Stimulated activated CD8-positive, alpha-beta memory T cell treated with anti-CD3 and anti-CD28 coated beads, Interleukin-4, amount 100 ng/mL, for 1 hour (primary cell): ENCODE measurements at places on chromosomes 5 and 9.

DNA sequence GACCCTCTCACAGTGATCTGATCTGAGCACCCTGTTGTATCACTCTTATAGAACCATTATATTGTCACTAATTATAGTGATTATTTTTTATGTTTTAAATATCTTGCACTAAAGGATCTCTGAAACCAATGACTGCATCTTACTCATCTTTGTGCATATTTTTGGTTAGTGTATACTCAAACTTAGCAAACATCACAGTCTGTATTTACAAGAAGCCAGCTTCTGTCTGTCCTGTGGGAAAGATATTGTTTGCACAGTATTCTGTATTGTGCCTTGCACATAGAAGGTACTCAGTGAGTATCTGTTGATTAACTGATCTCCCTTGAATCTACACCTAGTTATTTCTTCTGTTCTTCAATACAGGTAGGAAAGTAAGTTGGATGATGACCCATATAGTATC lies 131.5 kb downstream of the PAM start:
- no peak for DNase-seq

- DNase-seq, result no peak
Measured at GRCh38 chr5:1749346-1750124, 50.1 kb downstream of the MRPL36 start.

GRCh38 chr5:1033606-1034420 lies 25.2 kb downstream of the NKD2 start:
- DNase-seq, result no peak

DNA sequence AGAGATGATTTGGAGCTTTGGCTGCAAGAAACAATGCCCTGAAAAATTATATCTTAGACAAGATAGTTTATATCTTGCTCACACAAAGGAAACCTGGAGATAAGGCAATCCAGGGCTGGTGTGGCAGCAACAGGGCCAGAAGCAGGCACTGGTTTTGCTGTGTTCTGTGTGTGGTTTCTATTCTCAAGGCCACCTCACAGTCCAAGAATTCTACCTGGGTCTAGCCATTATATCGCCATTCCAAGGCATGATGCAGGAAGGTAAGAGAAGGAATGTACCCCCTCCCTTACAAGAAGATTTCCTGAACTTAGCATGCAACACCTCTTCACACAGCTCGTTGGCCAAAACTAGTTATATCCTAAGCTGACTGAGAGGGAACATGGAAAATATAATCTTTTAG lies 74.5 kb upstream of the MEGF10 start:
- DNase-seq, result no peak

DNA sequence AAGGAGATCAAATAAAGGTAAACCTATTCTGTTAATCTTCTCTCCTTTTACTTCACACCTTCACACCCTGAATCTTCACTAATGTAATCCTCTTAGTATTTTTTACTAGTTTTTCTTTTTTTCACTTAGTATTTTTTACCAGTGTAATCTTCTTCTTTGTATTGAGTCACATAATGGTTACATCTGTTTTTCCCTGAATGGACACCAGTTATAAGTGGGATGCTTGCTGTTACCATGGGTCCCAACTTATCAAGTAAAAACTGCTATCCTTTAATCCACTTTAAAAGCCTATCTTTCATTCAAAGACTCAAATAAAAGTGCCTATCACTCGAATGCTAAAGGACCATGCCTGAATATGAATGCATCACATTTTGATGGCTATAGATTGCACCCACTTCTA lies 15.1 kb downstream of the ZFAND5 start:
- no peak for DNase-seq

DNA sequence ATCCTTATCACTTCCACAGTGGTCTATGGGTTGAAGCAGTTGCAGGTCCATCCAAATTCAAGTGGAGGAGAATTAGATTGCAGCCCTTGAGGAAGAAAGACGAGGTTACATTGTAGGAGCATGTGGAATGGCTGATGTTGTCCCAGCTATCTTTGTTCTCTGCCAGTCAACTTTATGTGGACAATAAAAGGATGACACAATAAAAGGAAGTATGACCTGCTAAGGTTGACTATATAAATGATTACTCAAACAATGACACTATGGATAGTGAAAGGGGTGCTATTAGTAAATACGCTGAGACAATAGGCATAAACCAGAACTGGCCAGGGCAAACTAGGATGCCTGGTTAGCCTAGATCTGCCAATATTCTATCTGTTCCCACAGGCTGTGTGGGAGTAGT lies 12.8 kb upstream of the ZNF618 start:
- no peak for DNase-seq

DNA sequence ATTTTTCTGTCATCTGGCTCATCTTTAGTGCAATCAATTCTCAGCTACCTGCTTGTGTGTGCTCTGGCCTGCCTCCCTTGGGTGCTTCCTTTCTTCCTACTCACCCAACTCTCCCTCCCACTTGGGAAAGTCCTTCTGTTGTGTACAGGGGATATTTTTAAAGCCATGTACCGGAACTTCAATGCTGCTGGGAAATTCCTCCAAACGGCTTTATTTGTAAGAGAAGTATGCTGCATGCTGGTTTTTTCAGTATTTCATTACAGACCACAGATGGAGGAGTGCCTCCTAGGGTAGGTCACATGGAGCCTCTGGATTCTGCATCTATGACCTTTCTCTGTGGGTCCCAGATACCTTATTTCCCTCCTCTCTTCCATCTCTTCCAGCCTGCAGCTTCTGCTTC lies 5.4 kb upstream of the HMHB1 start:
- DNase-seq, result no peak

- DNase-seq, result no peak
Measured at GRCh38 chr5:142641711-142642110, 44.2 kb downstream of the FGF1 start.

- DNase-seq, result no peak
Measured at GRCh38 chr9:124507880-124508423, 753 bp upstream of the NR5A1 start.

GRCh38 chr9:132411091-132411508 lies 1.1 kb downstream of the CFAP77 start:
- DNase-seq, result peak; percentile 43

DNA sequence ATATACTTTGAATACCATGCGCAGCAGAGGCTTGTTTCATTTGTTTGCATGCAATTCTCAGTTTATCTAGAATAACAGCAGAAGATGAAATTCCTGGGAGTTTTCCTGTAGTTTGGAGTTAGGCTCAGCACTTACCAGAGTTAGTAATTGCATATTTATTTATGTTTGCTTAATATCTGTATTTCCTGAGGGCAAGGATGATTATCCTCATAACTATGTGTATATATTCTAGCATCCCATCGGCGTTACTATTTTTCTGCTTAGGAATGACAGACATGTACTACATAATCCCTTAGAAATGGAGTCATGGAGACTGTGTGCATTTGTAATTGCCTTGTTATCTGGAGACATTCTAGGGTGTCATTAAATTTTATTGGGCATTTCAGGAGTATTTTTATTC lies 1184.8 kb downstream of the DTWD2 start:
- no peak for DNase-seq

DNA sequence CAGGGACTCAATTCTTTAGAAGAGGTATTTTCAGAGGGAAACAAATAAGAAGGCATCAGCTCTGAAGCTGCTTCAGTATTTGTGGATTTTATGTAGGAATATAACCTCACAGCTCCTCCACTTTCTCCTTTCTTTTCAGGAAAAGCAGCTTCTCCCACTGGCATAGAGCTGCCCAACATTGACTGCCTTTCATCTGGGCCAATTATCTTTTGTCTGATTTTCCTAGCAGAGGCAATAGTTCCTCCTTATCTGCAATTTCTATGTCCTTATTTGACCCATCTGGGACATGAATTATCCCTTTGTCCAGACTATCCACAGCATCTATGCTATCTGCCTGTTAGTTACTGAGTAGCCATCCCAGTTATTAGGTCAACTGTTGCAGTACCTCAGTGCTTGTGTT lies 1671.2 kb upstream of the ACO1 start:
- no peak for DNase-seq

GRCh38 chr5:113446358-113446927 lies 11.7 kb upstream of the TSSK1B start:
- no peak for DNase-seq

DNA sequence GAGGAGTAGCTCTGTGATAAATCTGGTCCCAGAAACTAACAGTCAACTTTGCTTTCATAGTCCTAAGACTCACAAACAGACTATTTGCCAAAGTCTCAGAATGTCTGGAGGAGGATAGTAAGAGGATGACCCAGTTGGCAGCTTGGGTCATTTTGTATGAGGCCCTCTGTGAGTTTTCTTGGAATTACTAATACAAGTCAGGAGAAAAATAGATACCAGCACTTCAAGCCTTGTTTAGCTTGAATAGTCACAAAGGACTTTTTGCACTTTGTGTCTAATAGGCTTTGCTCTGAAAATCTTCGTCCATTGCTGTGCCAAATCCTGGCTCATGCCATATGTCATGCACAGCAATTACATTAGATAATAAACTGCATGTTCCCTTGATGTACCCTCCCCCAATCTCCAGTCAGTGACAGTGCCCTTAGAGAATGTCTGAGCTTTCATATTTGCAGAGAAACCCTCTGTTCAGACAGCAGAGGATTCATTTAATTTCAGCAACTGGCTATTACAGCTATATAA lies 612.8 kb downstream of the CSNK1G3 start:
- no peak for DNase-seq

GRCh38 chr5:15669826-15670225 lies 169.8 kb downstream of the FBXL7 start:
- DNase-seq, result no peak

DNA sequence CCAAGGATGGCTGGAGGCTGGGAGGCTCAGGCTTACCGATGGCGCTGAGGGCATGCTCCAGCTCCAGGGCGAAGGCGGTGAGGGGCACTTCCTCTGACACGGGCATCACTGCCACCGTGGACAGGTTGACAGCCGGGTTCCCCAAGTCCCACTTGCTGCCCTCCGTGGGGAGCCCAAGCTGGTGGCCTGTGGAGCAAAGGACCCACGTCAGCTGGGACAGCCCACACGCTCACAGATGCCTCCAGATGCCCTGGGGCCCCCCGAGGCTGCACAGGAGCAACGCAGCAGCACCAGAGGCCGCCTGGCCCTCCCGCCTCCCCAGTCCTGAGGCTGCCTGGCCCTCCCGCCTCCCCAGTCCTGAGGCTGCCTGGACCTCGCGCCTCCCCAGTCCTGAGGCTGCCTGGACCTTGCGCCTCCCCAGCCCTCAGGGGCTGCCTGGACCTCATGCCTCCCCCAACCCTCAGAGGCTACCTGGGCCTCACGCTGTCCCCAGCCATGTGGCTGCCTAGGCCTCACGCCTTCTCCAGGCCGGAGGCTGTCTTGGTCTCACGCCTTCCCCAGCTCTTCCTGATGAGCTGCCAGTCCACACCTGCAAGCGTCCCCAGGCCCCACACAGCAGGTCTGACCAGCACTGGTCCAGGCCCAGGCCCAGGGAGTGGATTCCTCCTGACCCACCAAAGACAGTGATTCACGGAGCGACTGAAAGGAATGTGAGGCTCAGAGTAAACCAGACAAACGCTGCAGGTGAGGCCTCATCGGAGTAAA lies 25.6 kb upstream of the NSMF start:
- DNase-seq, result no peak

DNA sequence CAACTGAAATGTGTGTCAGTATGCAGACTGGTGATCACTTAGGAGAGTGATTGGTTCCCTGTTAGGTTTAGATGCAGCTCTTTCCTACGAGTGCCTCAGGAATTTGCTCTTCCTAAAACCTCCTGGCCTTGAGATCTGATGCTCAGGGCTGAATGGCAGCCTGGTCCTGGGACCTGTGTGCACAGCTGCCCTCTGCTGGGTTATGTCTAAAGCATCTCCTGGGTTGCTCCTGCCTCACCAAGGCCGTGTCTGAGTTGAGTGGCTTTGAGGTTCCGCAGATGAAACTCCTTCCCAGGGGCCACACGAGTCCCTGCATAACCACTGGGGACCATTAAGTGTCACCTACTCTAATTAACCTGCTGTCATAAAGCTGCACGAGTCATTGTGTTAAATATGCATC lies 59.5 kb downstream of the MVB12B start:
- DNase-seq, result no peak

- DNase-seq, result no peak
Measured at GRCh38 chr9:72220589-72220988, 71.3 kb downstream of the GDA start.

DNA sequence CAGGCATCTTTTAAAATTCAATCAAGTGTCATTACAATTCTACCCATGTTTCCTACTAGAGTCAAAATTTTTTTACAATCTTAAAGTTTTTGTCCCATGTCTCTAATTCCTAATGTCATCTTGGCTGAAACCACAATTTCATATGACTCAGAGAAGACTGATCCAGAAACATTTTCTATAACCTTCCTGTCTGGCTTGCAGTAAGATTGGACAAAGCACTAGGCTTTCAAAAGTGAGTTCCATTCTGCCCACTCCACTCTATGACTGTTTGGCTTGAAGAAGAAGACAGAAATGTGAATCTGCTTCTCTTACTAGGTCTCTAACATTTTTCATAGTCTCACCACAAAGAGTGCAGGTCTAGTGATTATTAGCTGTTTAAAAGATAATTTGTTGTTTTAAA lies 88.8 kb downstream of the NR3C1 start:
- no peak for DNase-seq

DNA sequence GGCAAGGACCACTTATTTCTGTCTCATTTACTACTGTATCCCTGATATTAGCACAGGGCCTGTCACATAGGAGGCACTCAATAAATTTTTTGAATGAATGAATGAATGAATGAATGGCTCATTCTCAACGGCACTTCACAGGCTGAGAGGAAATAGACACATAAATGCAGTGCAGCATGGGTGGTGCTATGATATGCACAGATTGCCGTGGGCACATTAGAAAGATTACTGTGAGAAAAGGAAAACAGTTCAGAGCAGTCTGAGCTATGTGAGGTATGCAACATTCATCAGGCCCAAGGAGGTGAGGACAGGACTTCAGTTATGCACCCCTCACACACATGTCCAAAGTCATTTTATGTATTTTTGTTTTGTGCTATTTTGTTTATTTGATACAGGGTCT lies 6.4 kb upstream of the NOL6 start:
- DNase-seq, result no peak

GRCh38 chr5:39466846-39467245 lies 42.1 kb upstream of the DAB2 start:
- no peak for DNase-seq

- DNase-seq, result no peak
Measured at GRCh38 chr5:170246126-170246870, 13.5 kb downstream of the C5orf58 start.

DNA sequence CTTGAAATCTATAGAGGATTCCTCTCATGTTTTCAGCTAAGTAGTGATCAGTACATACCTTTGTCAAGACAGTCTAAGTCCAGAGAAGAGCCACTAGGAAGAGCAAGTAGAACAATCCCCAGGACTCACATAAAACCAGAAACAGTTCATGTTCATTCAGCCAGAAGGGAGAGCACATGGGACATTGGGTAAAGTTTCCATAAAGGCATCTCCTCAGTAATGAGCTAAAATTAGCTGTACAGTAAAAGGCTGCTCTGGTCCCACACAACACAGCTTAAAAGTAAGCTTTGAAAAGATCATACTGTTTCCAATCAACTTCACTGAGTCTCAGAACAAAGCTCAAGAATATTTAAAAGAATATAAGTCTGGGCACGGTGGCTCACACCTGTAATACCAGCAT lies 32.4 kb downstream of the HOMER1 start:
- no peak for DNase-seq
